Gastrocnemius medialis (tissue), 4 donors: ENCODE measurements at places on chromosomes 13 and 19. TPM values are rescaled to one million over a fixed set of nuclear protein-coding genes. Genes with fewer than 3 reads are reported as not detected.

The EFNB2 gene
- total RNA-seq, result 6.4 TPM

The PGLYRP1 gene
- not detected for total RNA-seq

The CYP4F12 gene
- 0.71 TPM for total RNA-seq

The ACP7 gene
- not detected for total RNA-seq

The HIPK4 gene
- total RNA-seq, result 0.39 TPM

GRCh38 chr13:21059641-21060337, 1.6 kb downstream of the LATS2 start:
- no peaks in the 10 kb centered on the region for H3K36me3 ChIP-seq
- peak overlapping the region; percentile 69 for H3K4me3 ChIP-seq
- H3K4me1 ChIP-seq, result peaks cover 59% of the 10 kb centered on the region
- H3K27me3 ChIP-seq, result no peaks in the 10 kb centered on the region
- H3K27ac ChIP-seq, result peak overlapping the region; percentile 99

GRCh38 chr19:3672993-3673392, 27.3 kb downstream of the PIP5K1C start:
- no peak overlapping the region for H3K4me3 ChIP-seq
- peaks cover 27% of the 10 kb centered on the region for H3K4me1 ChIP-seq
- H3K27me3 ChIP-seq, result no peaks in the 10 kb centered on the region

GRCh38 chr19:14699641-14700040, 9.8 kb downstream of the ZNF333 start:
- H3K27me3 ChIP-seq, result no peaks in the 10 kb centered on the region
- peaks cover 24% of the 10 kb centered on the region for H3K36me3 ChIP-seq
- H3K27ac ChIP-seq, result no peak overlapping the region
- no peaks in the 10 kb centered on the region for H3K4me1 ChIP-seq
- H3K4me3 ChIP-seq, result no peak overlapping the region

DNA sequence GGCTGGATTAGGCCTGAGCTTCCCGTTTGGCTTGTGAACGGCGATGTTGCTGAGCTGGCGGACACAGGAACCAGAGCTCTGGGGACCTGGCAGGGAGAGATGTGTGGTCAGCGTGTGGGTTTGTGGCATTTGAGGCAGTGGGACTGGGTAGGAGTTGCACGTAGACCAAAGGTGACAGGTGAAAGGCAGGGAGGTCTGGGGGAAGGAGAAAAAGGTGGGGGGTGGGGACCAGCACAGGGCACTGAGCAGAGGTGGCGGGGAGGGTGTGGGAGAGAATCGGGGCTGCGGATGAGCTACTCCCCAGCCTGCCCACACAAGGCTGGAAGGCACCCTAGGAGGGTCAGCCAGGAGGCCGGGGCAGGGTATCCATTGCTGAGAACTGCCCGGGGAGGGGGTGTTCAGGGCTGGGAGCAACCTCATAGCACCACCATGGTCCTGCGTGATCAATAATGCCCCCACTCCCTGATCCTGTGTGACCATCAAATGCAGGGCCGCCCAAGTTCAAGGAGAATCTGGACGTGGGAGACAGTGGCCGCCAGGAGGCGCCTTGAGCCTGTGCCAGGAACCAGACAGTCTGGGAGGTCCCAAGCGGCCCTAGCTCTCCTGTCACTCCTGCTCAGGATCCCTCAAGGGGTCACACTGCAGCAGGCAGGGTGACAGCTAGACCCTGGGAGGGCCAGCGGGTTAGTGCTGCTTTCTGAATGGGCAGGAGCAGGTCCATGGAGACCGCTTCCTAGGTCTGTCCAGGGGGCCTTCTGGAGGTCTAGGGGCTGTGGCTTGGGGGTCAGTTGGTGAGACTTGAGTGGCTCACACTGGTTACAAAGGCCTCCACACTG, 12.8 kb upstream of the SELENOW start:
- H3K4me1 ChIP-seq, result peaks cover 5% of the 10 kb centered on the region
- H3K27ac ChIP-seq, result no peak overlapping the region
- no peak overlapping the region for H3K4me3 ChIP-seq
- DNase-seq, result no peak
- H3K36me3 ChIP-seq, result no peaks in the 10 kb centered on the region

- H3K27ac ChIP-seq, result no peak overlapping the region
- DNase-seq, result no peak
- no peaks in the 10 kb centered on the region for H3K4me1 ChIP-seq
- H3K36me3 ChIP-seq, result no peaks in the 10 kb centered on the region
- no peak overlapping the region for H3K4me3 ChIP-seq
Observed at GRCh38 chr13:20491926-20492435, 33.7 kb downstream of the CRYL1 start.

- no peak overlapping the region for H3K4me3 ChIP-seq
- no peaks in the 10 kb centered on the region for H3K4me1 ChIP-seq
- peak overlapping the region; percentile 39 for H3K27ac ChIP-seq
- peak; percentile 67 for DNase-seq
- peaks cover 69% of the 10 kb centered on the region for H3K36me3 ChIP-seq
Observed at GRCh38 chr13:102856557-102856956, 10.7 kb downstream of the ERCC5 start.
